Aortic smooth muscle cell (primary cell): ENCODE measurements at places on chromosomes 6 and 20. TPM values are rescaled to one million over a fixed set of nuclear protein-coding genes. Genes with fewer than 3 reads are reported as not detected.

The LY6G6F gene
- total RNA-seq, result not detected in 2 replicates

The DLK2 gene
- 0.12 TPM in 1 of 2 replicates, not detected in the other for total RNA-seq

The IMPG1 gene
- total RNA-seq, result not detected in 2 replicates

The HLA-DRA gene
- 0.53 TPM in 1 of 2 replicates, not detected in the other for total RNA-seq

The TMEM200A gene
- total RNA-seq, result 71.9 and 102 TPM in 2 replicates

The C20orf204 gene
- total RNA-seq, result 0.75 and 1.1 TPM in 2 replicates

The CLPSL1 gene
- not detected in 2 replicates for total RNA-seq

The QRSL1 gene
- total RNA-seq, result 6.9 and 8.6 TPM in 2 replicates

The PCSK2 gene
- total RNA-seq, result not detected in 2 replicates

The GMPR gene
- total RNA-seq, result 37.7 and 40.8 TPM in 2 replicates

The PPIL1 gene
- 20.7 and 29.1 TPM in 2 replicates for total RNA-seq

The CNR1 gene
- 0.50 and 1.3 TPM in 2 replicates for total RNA-seq

The GNAS-AS1 gene
- 0.56 and 1.2 TPM in 2 replicates for total RNA-seq

The C6orf141 gene
- 0.25 and 0.53 TPM in 2 replicates for total RNA-seq

The RIMS4 gene
- 0.06 TPM in 1 of 2 replicates, not detected in the other for total RNA-seq

The SNX14 gene
- 140 and 155 TPM in 2 replicates for total RNA-seq

The SLC22A1 gene
- total RNA-seq, result 0.53 and 0.75 TPM in 2 replicates

The EYA2 gene
- total RNA-seq, result 0.50 and 1.2 TPM in 2 replicates

The LAMA2 gene
- total RNA-seq, result 109 and 138 TPM in 2 replicates

The MEI4 gene
- not detected in 2 replicates for total RNA-seq

The SERPINB6 gene
- 108 and 117 TPM in 2 replicates for total RNA-seq

The CCN5 gene
- 0.40 and 0.93 TPM in 2 replicates for total RNA-seq
